Lung (tissue), 17 donors: ENCODE measurements at places on chromosomes 4 and X.
A peak's percentile ranks its signal among the peaks of the same experiment; 100 is the strongest.

- H3K27ac ChIP-seq = no peak overlapping the region
- H3K4me3 ChIP-seq = no peak overlapping the region
- H3K27me3 ChIP-seq = peaks cover 3% of the 10 kb centered on the region
- no peak for DNase-seq
- no peaks in the 10 kb centered on the region for H3K36me3 ChIP-seq
- H3K4me1 ChIP-seq = no peaks in the 10 kb centered on the region
Observed at GRCh38 chrX:22652596-22652995, 347.2 kb upstream of the DDX53 start.

DNA sequence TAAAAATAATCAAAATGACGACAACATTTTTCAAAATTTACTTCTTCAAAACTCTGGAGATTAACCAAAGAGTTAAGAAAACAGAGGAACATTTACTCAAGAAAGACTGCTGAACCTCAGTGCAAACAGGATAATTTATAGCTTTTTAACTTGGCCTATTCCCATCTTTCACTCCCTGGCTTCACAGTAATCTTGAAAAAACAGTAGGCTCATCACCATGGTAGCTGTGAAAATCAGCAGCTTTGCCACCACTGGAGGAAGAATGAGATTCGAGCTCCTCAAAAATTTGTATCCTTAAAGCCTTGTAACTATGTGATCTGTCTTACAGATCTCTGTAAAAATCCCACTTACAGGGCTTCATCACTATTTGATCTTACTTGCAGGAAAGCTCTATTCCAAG is 447.7 kb upstream of the CTSO start:
- DNase-seq = no peak
- no peaks in the 10 kb centered on the region for H3K36me3 ChIP-seq
- H3K4me1 ChIP-seq = no peaks in the 10 kb centered on the region
- no peaks in the 10 kb centered on the region for H3K27me3 ChIP-seq
- H3K4me3 ChIP-seq = no peak overlapping the region

DNA sequence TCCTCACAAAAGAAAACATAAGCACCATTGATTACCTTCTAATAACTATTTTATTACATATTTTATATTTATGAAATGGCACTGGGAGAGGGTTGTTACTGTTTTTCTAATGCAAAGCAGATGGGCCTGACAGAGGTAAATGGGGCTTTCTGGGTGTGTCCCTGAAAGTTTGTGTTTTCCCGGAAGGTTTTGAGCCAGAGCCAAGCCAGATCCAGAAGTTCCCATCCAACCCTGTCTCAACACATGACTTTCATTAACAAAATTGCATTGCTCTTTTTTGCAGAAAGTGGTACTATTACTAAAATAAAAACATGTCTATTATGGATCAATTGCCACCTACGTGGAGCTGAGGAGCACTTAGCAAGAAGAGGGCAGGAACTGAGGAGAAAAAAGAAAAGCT is 181.3 kb downstream of the RAB28 start:
- H3K36me3 ChIP-seq = no peaks in the 10 kb centered on the region
- H3K27ac ChIP-seq = no peak overlapping the region
- H3K27me3 ChIP-seq = no peaks in the 10 kb centered on the region
- H3K4me1 ChIP-seq = no peaks in the 10 kb centered on the region
- DNase-seq = no peak

- no peaks in the 10 kb centered on the region for H3K4me1 ChIP-seq
- peak; percentile 71 for DNase-seq
- H3K27ac ChIP-seq = no peak overlapping the region
- H3K36me3 ChIP-seq = no peaks in the 10 kb centered on the region
- no peaks in the 10 kb centered on the region for H3K27me3 ChIP-seq
- no peak overlapping the region for H3K4me3 ChIP-seq
Observed at GRCh38 chr4:6546681-6547447, 28.1 kb upstream of the MAN2B2 start.

DNA sequence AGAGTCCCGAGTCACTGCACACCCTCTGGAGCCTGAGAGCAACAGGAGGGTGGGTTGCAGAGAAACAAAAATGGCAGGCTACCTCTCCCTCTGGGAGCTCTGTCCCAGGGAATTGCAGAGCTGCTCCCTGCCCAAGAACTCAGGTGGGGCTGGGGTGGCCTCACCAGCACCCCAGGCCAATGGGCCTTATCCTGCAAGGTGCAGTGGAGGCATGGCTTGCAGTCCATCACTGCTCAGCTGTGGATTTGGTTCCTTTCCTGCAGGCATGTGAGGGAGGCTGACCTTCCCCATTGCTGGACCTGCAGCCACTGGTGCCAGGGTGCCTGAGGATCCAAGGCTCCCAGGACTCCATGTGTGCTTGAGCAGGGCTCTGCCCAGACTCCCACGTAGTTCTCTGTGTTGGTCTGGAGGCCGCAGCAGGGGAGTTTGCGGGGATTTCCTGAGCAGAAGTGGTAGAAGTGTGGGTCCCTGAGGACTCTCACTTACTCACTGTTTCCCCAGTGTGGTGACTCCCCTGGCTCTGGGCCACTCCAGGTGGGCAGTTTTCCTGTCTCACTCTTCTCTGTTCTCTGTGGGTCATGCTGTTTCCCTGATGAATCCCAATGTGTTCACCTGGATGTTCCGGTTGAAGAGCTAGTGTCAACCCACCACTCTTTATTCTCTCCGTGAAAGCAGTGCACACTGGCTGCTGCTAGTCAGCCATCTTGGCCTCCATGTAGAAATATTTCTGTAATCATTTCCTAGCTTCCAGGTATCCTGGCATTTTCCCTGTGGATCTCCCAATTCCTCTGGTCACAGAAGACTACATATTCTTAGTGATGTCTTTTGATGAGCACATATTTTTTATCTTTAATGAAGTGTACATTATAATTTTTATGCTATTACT is 82.3 kb downstream of the ARHGAP24 start:
- no peaks in the 10 kb centered on the region for H3K36me3 ChIP-seq
- no peak overlapping the region for H3K27ac ChIP-seq
- H3K27me3 ChIP-seq = no peaks in the 10 kb centered on the region
- H3K4me3 ChIP-seq = no peak overlapping the region
- DNase-seq = no peak

DNA sequence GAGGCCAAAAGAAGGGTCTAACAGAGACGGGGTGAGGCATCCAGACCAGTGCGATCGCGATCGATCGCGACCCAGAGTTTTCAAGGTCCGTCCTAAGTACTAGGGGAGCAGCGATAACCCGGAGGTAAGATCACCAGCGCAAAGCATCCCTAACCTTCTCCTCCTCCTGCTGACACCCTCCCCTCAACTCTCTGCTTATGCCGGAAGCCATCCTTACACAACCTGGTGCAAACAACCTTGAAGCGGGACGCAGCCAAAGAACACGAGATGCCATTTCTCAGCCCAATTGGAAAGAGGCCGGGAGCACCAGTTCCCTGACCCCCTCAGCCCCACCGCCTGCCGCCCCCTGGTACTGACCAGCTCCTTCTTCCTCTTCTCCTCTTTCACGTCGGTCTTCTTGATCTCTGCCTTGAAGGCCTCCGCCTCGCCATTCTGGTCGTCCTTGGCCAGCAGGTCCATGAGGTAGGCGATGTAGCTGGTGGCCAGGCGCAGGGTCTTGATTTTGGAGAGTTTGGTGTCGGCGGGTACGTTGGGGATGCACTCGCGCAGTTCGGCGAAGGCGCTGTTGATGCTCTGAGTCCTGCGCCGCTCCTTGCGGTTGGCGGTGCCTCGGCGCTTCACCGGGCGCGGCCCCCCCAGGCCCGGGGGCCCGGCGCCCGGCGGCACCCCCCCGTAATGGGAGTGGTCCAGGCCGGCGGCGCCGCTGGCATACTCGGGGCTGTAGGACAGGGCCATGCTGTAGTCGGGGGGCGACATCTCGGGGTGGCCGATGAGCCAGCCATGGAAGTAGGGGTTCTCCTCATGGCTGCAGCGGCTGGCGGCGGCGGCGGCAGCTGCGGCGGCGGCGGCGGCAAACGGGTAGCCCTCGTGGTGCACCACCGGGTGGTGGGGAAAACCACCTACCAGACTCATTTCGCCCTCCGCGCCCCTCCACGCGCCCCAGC is 1.4 kb downstream of the HAND2 start:
- no peak overlapping the region for H3K4me3 ChIP-seq
- peaks cover 8% of the 10 kb centered on the region for H3K4me1 ChIP-seq
- peaks cover 21% of the 10 kb centered on the region for H3K27me3 ChIP-seq
- H3K27ac ChIP-seq = peak overlapping the region; percentile 99

GRCh38 chr4:108829966-108830492 is 67.2 kb upstream of the ETNPPL start:
- H3K27ac ChIP-seq = peak overlapping the region; percentile 60
- no peak overlapping the region for H3K4me3 ChIP-seq
- no peaks in the 10 kb centered on the region for H3K27me3 ChIP-seq
- peaks cover 8% of the 10 kb centered on the region for H3K4me1 ChIP-seq
- DNase-seq = no peak

DNA sequence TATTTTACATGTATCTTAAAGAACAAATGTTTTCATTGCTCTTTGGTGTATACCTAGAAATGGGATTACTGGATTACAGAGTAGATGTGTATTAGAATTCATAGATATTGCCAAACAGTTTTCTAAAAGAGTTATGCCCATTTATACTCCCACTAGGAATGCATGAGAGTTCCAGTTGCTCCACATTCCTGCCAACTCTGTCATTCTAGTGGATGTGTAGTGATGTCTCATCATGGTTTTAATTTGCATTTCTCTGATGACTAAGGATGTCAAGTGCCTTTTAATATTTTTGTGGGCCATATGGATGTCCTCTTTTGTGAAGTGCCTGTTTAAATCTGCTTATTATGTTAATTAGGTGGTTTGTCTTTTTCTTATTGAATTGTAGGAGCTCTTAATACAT is 65.6 kb upstream of the BMP2K start:
- no peak for DNase-seq
- no peak overlapping the region for H3K4me3 ChIP-seq
- H3K4me1 ChIP-seq = no peaks in the 10 kb centered on the region
- H3K36me3 ChIP-seq = no peaks in the 10 kb centered on the region

DNA sequence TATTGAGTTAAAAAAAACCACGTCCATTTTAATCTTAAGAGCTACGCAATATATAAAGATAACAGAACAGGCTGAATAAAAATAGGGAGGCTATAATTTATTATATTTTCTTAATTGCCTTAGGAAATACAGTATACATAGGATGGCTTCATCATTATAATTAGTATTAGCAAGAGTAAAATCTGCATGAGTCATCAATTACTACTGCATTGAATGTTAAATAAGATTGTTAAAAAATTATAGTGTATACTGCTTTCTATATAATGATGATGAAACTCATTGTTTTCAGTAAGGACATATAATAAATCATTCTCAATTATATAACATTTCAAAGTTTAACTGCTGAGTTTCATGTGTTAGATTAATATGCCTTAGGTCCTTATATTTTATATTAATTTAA is 133.4 kb upstream of the GRID2 start:
- no peak overlapping the region for H3K27ac ChIP-seq
- H3K4me3 ChIP-seq = no peak overlapping the region
- no peaks in the 10 kb centered on the region for H3K4me1 ChIP-seq
- H3K36me3 ChIP-seq = no peaks in the 10 kb centered on the region

- DNase-seq = no peak
- no peaks in the 10 kb centered on the region for H3K36me3 ChIP-seq
- H3K27me3 ChIP-seq = no peaks in the 10 kb centered on the region
Observed at GRCh38 chrX:28324321-28324721, 262.9 kb upstream of the IL1RAPL1 start.
